Sigmoid colon (tissue), 7 donors: ENCODE measurements at places on chromosomes 6 and 20.

- no peaks in the 10 kb centered on the region for H3K36me3 ChIP-seq
- H3K4me3 ChIP-seq, result no peak overlapping the region
Observed at GRCh38 chr6:155069543-155069942, 74.4 kb downstream of the TIAM2 start.

DNA sequence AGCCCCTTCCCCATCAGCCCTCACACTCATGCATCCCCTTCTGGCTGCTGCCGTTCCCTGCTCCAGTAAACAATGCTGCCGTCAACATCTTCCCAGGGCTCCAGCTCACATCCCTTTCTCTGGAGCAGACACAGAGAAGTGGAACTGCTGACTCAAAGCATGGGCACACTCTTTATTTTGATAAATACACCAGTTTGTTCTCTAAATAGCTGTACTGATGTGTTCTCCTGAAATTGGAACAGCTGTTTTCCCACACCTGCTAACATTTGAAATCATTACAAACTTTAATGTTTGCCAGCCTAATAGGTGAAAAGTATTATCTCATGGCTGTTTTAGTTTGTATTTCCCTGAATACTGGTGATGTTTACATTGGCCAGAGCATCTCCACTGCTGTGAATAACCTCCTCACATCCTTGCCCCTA lies 102.1 kb upstream of the NXT1 start:
- no peak for DNase-seq
- H3K36me3 ChIP-seq, result no peaks in the 10 kb centered on the region
- no peak overlapping the region for H3K27ac ChIP-seq
- no peak overlapping the region for H3K4me3 ChIP-seq
- H3K27me3 ChIP-seq, result no peaks in the 10 kb centered on the region

DNA sequence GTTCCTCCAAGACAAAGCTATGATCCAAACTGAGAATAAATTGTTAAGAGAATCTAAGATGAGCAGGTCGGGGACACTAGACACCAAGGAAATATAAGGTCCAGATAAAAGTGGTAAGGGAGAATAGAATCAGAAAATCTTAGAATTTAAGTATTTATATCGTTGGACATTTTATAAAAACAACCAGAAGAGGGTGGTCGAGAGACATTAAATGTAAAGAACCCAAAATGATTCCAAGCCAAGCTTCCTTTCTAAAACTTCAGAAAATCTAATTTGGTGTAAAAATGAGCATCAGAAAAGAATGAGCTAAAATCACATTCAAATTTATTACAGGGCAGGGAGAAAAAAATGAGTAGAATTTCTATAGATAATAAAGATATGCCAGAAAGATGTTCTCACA lies 97.8 kb upstream of the OGFRL1 start:
- H3K27me3 ChIP-seq, result no peaks in the 10 kb centered on the region
- no peak for DNase-seq
- H3K27ac ChIP-seq, result no peak overlapping the region
- no peaks in the 10 kb centered on the region for H3K36me3 ChIP-seq
- no peaks in the 10 kb centered on the region for H3K4me1 ChIP-seq

DNA sequence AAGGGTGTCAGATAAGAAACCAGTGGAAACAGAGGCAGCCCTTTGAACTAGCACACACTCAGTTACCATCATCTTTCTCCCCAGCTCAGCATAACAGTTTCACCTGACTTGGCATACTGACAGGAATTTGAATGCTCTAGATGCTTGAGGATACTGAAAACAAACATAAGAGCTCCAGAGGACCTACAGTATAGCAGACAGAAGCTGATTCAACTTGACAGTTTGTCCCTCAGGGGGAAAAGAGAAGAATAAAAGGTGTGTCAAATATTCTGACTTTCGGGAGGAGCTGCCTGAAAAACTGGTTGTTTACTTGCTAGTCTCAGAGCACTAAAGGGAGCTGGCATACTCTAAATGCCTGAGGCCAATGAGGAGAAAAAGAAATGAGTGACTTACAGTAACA lies 35.1 kb downstream of the EYS start:
- H3K27me3 ChIP-seq, result no peaks in the 10 kb centered on the region
- H3K4me3 ChIP-seq, result no peak overlapping the region
- H3K36me3 ChIP-seq, result no peaks in the 10 kb centered on the region
- no peaks in the 10 kb centered on the region for H3K4me1 ChIP-seq

DNA sequence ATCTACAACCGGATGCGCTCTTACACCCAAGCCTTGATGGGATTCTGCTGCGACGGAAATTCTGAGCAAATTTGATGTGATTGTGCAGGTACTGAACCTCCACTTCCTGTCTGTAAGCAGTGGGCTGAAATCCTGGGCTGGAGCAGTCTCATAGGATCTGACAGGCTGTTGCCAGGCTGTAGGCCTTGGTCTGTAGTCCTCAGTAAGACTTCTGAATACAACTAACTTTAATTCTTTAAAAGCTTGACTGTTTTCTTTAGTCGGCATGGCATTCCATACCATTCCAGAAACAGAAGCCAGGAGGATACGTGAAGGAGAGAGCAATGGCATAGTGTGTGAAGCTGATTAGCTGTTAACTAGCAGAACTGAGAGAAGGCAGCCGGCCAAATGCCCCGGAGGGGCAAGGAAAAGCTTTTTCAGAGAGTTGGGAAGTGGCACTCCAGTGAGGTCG lies 68.3 kb downstream of the ADTRP start:
- no peak overlapping the region for H3K4me3 ChIP-seq
- no peak overlapping the region for H3K27ac ChIP-seq
- no peak for DNase-seq
- no peaks in the 10 kb centered on the region for H3K36me3 ChIP-seq
- no peaks in the 10 kb centered on the region for H3K27me3 ChIP-seq

DNA sequence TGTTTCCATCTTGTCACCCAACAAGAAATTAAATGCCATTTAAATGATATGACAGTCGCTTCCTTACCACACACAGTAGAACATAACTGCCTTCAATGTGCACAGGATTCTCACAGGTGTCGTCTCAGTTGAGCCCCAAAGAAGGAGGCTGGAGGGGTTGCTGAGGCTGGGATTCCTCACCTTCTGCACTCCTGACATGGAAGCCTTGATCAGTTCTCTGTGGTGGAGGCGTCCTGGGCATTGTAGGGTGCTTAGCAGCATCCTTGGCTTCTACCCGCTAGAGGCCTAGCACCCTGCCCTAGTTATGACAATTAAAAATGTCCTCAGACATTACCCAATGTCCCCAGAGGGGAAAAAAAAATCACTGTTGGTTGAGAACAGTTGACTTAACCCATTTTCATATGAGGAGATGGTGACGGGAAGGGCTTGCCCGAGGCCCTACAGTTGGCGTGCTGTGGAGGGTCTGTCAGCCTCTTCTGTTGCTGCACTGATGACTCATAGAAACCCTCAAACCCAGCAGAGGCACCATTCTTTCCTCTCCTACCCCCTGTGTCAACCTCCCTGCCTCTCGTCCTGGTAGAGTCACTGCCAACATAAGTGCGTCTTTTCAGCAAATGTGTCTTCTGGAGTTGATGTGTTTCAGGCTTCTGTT lies 19.3 kb upstream of the ZNF831 start:
- H3K27me3 ChIP-seq, result no peaks in the 10 kb centered on the region
- H3K36me3 ChIP-seq, result no peaks in the 10 kb centered on the region
- H3K4me3 ChIP-seq, result no peak overlapping the region
- no peaks in the 10 kb centered on the region for H3K4me1 ChIP-seq

DNA sequence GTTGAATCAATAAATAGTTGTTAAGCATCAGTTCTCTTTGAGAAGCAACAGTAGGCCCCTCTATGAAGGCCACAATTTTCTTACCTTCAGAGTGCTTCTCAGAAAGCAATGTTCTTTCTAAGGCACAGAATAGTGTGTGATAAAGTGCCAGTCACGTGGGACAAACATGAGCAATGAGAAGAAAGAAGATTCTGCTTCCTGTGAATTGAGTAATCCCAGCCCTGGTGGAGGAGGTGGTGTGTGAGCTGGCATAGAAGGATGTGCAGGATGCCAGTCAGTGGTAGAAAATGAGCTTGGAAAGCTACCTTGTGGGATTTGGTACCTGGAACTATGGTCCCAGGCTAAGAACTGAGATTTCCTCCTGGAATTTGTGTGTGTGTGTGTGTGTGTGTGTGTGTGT lies 21.7 kb downstream of the KIZ start:
- H3K36me3 ChIP-seq, result no peaks in the 10 kb centered on the region
- no peak overlapping the region for H3K4me3 ChIP-seq
- H3K27me3 ChIP-seq, result no peaks in the 10 kb centered on the region
- H3K27ac ChIP-seq, result no peak overlapping the region
- H3K4me1 ChIP-seq, result no peaks in the 10 kb centered on the region

GRCh38 chr6:28803337-28803709 lies 120.5 kb downstream of the TRIM27 start:
- no peak overlapping the region for H3K4me3 ChIP-seq
- H3K27me3 ChIP-seq, result peaks cover 89% of the 10 kb centered on the region
- no peaks in the 10 kb centered on the region for H3K4me1 ChIP-seq
- no peak overlapping the region for H3K27ac ChIP-seq

DNA sequence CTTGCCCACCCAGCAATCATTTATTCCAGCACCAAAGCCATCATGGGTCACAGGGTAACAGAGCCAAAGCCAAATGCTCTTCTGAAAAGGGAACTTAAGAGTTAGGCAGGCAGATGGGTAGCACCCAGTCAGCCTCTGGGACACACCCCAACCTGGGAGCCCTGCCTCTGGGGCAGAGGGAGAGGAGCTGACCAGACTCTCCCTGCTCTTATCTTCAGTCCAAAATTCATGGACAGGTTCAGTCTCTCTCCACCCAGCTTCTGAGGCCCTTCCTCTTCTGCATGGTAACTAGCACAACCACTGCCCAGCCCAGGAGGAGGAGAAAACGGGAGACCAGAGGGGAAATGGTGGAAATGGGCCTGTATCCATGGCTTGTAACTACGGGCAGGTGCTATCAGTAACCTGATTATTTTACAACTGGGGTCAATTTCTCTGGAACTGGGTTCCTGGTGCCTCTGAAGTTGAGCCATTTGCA lies 105.4 kb downstream of the NOL4L start:
- H3K27me3 ChIP-seq, result no peaks in the 10 kb centered on the region
- DNase-seq, result peak; percentile 51
- no peak overlapping the region for H3K27ac ChIP-seq
- H3K4me3 ChIP-seq, result no peak overlapping the region
- peaks cover 85% of the 10 kb centered on the region for H3K4me1 ChIP-seq

GRCh38 chr20:19095762-19096161 lies 116.7 kb upstream of the SLC24A3 start:
- no peaks in the 10 kb centered on the region for H3K36me3 ChIP-seq
- H3K4me1 ChIP-seq, result no peaks in the 10 kb centered on the region
- no peak overlapping the region for H3K4me3 ChIP-seq
- no peak overlapping the region for H3K27ac ChIP-seq
- no peak for DNase-seq

GRCh38 chr6:10725044-10725443 lies 2.2 kb downstream of the TMEM14C start:
- H3K4me3 ChIP-seq, result no peak overlapping the region
- H3K27ac ChIP-seq, result no peak overlapping the region
- peaks cover 18% of the 10 kb centered on the region for H3K36me3 ChIP-seq
- DNase-seq, result peak; percentile 8

GRCh38 chr6:170066679-170067078 lies 224.2 kb downstream of the DLL1 start:
- H3K4me3 ChIP-seq, result no peak overlapping the region
- H3K27ac ChIP-seq, result no peak overlapping the region
- no peaks in the 10 kb centered on the region for H3K36me3 ChIP-seq
- DNase-seq, result peak; percentile 43
- no peaks in the 10 kb centered on the region for H3K27me3 ChIP-seq

GRCh38 chr6:132666118-132666517 lies 7.1 kb upstream of the TAAR1 start:
- DNase-seq, result no peak
- H3K4me3 ChIP-seq, result no peak overlapping the region
- no peaks in the 10 kb centered on the region for H3K36me3 ChIP-seq
- no peaks in the 10 kb centered on the region for H3K4me1 ChIP-seq
